ENCODE measurements at places on chromosomes 7 and 10.

DNA sequence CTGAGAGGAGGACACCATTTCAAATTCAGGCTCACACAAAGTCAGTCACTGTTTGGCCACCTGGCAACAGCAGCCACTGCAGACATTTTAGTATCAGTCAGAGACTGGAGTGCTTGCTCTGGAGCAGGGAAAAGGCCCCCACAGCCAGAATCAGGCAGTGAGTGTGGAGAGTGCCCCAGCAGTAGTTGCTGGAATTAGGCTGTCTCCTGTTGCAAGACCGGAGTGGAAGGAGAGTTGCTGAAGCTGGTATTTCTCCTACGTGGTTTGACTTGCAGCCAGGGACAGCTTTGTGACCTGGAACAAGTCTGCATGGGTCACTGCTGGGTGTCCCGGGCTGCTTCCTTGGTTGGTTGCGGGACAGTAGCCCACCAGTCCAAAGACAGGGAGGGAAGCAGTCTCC lies 78.4 kb upstream of the TMEM168 start:
- DNase-seq = no peak

DNA sequence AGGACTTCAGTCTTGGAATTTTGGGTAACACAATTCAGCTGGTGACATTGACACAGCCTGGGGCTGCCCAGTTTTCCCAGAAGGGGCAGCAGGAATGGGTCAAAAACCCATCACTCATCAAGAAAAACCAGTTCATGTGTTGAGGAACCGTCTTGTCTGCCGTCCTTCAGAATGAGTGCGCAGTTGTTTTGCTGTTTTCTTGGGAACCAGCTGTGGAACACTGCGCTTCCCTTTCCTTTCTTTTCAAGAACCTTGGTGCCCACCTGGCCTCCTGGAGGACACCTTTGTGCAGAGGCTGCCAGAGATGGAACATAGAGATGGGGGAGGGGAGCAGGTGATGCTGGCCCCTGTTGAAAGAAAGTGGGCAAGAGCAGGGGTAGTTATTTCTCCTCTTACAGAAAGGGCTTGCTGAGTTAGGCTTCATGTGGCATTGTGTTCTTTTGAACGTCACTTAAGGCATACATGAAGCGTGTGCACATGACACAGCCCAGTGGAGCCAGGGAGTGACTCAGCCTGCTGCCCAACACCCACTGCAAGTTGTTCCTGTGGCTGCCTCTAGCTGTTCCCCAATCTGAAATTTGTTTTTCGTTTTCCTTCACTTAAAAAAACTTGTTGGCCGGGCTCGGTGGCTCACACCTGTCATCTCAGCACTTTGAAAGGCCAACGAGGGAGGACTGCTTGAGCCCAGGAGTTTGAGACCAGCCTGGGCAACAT lies 87.4 kb upstream of the TNS3 start:
- no peak for DNase-seq

DNA sequence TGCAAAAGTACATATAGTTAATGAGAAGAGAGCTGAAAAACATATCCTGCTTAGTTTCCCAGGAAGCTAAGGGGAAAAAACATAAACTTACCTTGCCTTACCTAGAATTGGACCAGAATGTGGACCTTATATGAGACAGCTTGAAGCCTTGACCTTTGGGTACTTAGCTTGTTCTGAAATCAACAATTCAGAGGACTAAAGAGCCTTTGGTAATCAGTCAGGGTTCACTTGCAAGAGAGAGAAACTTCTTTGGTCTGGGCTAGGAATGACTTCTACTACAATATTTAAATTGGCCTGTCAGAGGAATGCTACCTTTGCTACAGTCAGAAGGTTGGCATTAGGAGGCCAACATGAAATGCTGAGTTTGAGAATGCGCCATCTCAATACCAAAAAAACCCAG lies 24.9 kb downstream of the SAMD8 start:
- DNase-seq = no peak

- DNase-seq = no peak
Observed at GRCh38 chr7:2787251-2787951, 56.7 kb downstream of the GNA12 start.

- no peak for DNase-seq
Observed at GRCh38 chr10:110011681-110012080, 3.9 kb downstream of the ADD3 start.

DNA sequence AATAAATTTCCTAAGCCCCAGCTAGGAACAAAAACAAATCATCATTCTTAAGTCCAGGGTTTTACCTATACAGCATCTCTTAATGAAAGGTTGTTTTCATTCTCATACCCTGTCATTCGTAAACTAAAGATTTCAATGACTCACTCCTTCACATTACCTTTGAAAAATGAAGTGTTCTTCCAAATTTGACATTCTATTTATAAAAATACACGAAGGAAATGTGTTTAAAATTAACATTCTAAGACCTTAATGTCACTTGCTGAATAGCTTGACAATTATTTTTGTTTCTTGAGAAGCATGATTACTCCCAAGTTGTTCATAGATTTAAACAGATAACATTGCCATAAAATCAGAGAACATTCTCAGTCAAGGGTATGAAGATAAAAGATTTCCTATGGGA lies 1188.3 kb upstream of the SORCS1 start:
- no peak for DNase-seq

- no peak for DNase-seq
Observed at GRCh38 chr7:30771880-30772425, 736 bp downstream of the MINDY4 start.

DNA sequence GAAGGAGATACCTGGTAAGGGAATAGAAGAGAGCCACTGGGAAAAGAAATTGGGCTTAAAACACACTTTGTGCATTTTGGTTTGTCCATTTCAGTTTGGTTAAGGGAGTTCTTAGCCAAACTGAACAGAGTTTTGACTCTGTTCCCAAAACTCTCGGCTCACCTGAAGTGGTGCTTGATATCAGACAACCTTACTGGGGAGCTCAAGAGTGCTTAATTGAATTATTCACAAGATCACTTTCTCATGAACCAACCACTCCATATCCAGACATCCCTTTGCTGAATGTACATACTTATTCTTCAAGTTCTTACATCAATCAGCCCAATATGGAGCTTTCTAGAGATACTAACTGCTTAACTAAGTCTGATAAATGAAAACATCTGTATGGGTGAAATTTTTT lies 413.1 kb downstream of the GRM8 start:
- DNase-seq = no peak

DNA sequence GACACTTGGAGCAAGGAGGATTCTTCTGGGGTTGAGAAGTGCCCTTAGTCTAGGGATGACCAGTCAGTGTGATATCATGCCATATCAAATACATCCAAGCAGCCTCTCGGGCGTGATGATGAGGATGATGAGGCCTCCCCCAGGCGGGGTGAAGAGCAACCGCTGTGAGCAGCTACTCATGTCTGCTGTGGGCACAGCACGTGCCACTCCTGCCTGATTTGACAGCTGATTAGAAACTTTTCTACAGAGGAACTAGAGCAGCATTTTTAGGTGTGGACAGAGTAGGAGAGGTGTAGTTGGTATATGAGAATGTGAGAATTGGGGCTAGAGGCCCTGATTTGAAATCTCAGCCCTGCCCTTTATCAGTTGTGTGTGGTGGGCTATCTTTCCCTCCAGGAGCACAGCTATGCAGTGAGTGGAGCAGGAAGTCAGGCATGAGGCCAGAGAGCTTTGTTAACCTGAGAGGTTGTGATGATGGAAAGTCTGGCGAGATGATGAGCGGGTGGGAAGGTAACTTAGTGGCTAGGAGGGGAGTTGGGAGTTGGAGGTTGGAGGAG lies 49.6 kb upstream of the COBL start:
- no peak for DNase-seq

DNA sequence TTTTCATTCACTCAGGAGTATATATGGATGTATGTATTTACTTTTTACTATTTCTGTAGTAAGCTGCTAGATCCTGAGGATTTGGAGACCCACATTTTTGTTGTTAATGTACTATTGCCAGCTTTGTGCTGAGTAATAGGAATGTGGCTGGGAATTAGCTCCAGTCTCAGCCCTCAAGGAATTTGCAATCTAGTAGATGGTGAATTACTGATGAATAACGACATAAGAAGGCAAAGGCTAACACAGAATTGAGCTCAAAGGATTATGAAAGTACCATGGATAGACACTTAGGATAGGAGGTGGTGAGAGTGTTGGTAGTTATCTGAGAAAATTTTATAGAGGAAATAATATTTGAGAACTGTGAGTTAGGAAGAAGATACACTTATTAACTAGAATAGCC lies 19.9 kb downstream of the CASD1 start:
- DNase-seq = no peak

DNA sequence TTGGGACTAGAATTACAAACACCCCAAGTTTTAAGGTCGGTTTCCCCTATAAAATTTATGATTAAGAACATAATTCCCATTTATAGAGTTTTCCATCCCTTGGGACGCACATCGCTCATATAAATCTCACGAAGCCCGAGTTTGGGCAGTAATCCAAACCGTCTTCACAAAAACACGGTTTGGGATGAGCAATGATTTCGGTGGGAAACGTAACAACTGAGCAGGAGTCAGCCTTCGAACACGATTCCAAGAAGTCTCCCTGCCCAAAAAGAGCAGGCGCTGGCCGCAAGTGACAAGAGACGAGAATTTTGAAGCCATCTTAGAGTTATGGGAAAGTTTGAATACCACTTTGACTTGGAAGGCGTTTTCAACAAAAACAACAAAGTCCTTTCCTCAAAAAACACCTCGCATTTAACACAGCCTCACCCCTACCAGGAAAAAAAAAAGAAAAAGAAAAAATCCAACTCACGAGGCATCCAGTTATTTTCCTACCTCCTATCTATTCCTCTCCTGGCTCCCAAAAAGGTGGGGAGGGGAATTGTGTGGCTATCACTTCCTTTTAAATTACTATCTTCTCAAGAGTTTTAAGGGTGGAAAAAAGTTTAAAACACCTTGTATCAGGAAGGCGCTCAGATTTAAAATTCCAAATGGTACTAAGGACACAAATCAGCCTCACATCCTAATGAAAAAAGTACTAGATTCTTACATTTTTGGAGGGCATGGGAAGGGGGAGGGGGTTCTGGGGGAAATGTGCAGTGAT lies 1.6 kb downstream of the SEPHS1 start:
- no peak for DNase-seq

GRCh38 chr7:151736403-151736909 lies 140.5 kb downstream of the PRKAG2 start:
- no peak for DNase-seq

GRCh38 chr10:67935223-67935622 lies 50.8 kb downstream of the SIRT1 start:
- no peak for DNase-seq

- DNase-seq = no peak
Observed at GRCh38 chr10:124746992-124747391, 2.8 kb upstream of the FAM53B start.

GRCh38 chr7:106063024-106063423 lies 49.1 kb downstream of the SYPL1 start:
- DNase-seq = no peak

DNA sequence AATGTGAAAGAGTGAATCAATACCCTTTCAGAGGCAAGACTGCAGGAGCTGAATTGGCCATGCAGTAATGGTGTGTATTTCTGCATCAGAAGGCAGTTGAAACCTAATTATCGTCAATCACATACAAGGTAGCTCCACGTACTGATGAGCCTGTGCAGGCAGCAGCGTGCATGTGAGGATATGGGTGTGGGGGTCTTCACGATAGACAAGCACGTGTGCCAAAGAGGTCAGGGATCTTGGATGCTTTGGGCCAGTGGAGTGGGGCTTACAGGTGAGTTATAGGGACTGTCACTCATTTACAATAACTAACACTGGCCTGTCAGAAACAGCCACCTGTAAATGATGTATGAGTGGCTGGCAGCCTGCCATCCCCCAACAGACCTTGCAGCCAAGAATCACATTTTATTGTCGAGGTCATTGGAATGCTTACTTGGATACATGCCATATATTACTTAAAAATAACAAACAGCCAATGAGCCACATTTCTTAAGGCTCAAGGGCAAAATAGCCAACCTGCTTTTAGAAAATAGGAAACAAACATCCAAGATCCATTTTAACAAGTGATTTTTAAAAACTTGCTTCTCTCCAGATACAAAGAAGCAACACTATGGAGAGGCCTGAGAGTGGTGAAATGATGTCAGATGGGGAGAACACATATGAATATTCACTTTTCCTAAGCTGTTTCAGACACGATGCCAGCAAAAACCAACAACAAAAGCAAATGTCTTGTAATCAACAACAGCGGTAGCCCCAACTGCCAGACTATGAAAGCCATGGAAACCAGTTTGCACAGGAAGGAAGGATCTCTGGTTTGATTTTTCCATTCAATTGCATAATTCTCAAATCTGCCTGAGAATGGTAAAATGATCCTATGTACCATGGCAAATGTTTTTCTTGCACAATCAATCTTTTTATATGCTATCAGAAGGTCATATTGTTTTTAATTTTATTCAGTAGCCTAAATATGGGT lies 210.7 kb downstream of the SKAP2 start:
- DNase-seq = no peak

Measured in stimulated activated CD8-positive, alpha-beta memory T cell treated with anti-CD3 and anti-CD28 coated beads, Interleukin-2, amount 100 ng/mL, for 48 hours (primary cell).